ENCODE measurements at places on chromosomes 1 and 21. TPM values are rescaled to one million over a fixed set of nuclear protein-coding genes. Genes with fewer than 3 reads are reported as not detected.

Gene BLZF1
- 49.9 TPM for total RNA-seq

Gene THEM5
- total RNA-seq: not detected

Gene LHX8
- not detected for total RNA-seq

Gene LAMTOR2
- total RNA-seq: 55.5 TPM

Gene ENAH
- total RNA-seq: 140 TPM

Gene F13B
- total RNA-seq: under 0.01 TPM

Gene GRIK1
- total RNA-seq: not detected

Gene ERG
- total RNA-seq: 0.56 TPM

Gene ZNF648
- total RNA-seq: not detected

Gene AADACL3
- total RNA-seq: not detected

Gene WNT3A
- total RNA-seq: not detected

Gene NLRP3
- total RNA-seq: not detected

Gene TOR3A
- 28.2 TPM for total RNA-seq

Gene ATP1A4
- not detected for total RNA-seq

Gene TSSK3
- total RNA-seq: 0.56 TPM

Gene S100A12
- total RNA-seq: not detected

Gene SPRR5
- total RNA-seq: not detected

Gene OBSCN
- 10.1 TPM for total RNA-seq

Gene FAM43B
- total RNA-seq: not detected

Gene IL20
- total RNA-seq: not detected

Gene TNFRSF1B
- total RNA-seq: 15.2 TPM

Gene OR2T11
- not detected for total RNA-seq

Gene PRKACB
- total RNA-seq: 16.1 TPM

Gene SLC9C2
- not detected for total RNA-seq

Gene HPCAL4
- not detected for total RNA-seq

Gene KRTAP27-1
- total RNA-seq: not detected

Gene VTCN1
- not detected for total RNA-seq

Gene COL6A2
- 673 TPM for total RNA-seq

Gene SDC3
- total RNA-seq: 6.9 TPM

Gene RBM11
- 0.85 TPM for total RNA-seq
